ENCODE measurements at places on chromosomes 11 and 22. TPM values are rescaled to one million over a fixed set of nuclear protein-coding genes. Genes with fewer than 3 reads are reported as not detected.

Gene TSSK2
- polyA plus RNA-seq: not detected

Gene TRIM51
- polyA plus RNA-seq: not detected

Gene GAB4
- not detected for polyA plus RNA-seq

Gene CTSW
- 2.6 TPM for polyA plus RNA-seq

Gene LINC01488
- polyA plus RNA-seq: not detected

Gene C11orf86
- polyA plus RNA-seq: 0.08 TPM

Gene PACSIN3
- 11.6 TPM for polyA plus RNA-seq

Gene PHOX2A
- polyA plus RNA-seq: not detected

Gene KCNQ1OT1
- 0.45 TPM for polyA plus RNA-seq

Gene SHANK2
- polyA plus RNA-seq: 1.9 TPM

Gene OR51E2
- 0.10 TPM for polyA plus RNA-seq

Gene KCNJ5
- polyA plus RNA-seq: 0.34 TPM

Gene SAA4
- polyA plus RNA-seq: 9.1 TPM

Gene GTSE1
- 0.34 TPM for polyA plus RNA-seq

Gene CHRM1
- polyA plus RNA-seq: not detected

Gene ZNF280A
- not detected for polyA plus RNA-seq

Gene NLRP6
- polyA plus RNA-seq: 0.22 TPM

Gene ST3GAL4
- 42.1 TPM for polyA plus RNA-seq

Gene IGSF22
- 0.11 TPM for polyA plus RNA-seq

Gene OR8A1
- polyA plus RNA-seq: under 0.01 TPM

Gene MOV10L1
- polyA plus RNA-seq: 0.92 TPM

Gene PDGFD
- polyA plus RNA-seq: 15.7 TPM

Gene DBX1
- not detected for polyA plus RNA-seq

Gene TEX54
- not detected for polyA plus RNA-seq

Gene TP53AIP1
- 0.07 TPM for polyA plus RNA-seq

Gene OR2AG2
- polyA plus RNA-seq: 0.02 TPM

Gene VSIG2
- 36.1 TPM for polyA plus RNA-seq

Gene DCDC1
- not detected for polyA plus RNA-seq

Gene MSANTD2
- polyA plus RNA-seq: 4.8 TPM

Gene BATF2
- 7.4 TPM for polyA plus RNA-seq

Gene SEPTIN5
- polyA plus RNA-seq: 7.5 TPM

Gene OR51B5
- polyA plus RNA-seq: not detected

Gene DMC1
- 0.16 TPM for polyA plus RNA-seq

Gene DRD4
- 0.18 TPM for polyA plus RNA-seq

Gene SORL1
- 3.4 TPM for polyA plus RNA-seq

Gene NTM
- 1.6 TPM for polyA plus RNA-seq

Gene INSC
- 0.24 TPM for polyA plus RNA-seq

Gene DKK3
- polyA plus RNA-seq: 4.5 TPM

Gene KRTAP5-8
- not detected for polyA plus RNA-seq

Gene SLC37A2
- polyA plus RNA-seq: 0.64 TPM

Gene C22orf42
- polyA plus RNA-seq: not detected

Gene MIOX
- 0.38 TPM for polyA plus RNA-seq

Gene CEND1
- not detected for polyA plus RNA-seq

Gene SPDYC
- polyA plus RNA-seq: not detected

Gene CCDC81
- polyA plus RNA-seq: 0.12 TPM

Gene CSNK2A3
- 0.61 TPM for polyA plus RNA-seq

Gene OR4D5
- polyA plus RNA-seq: not detected

Gene CENPM
- polyA plus RNA-seq: 0.74 TPM

Gene KLHL35
- 0.56 TPM for polyA plus RNA-seq

Gene OR5B21
- polyA plus RNA-seq: not detected

Gene WT1
- 14.5 TPM for polyA plus RNA-seq

Gene MUC5B
- 0.37 TPM for polyA plus RNA-seq
